Forelimb muscle (tissue), 1 donor: ENCODE measurements at places on chromosomes 16 and 17.

GRCh38 chr16:8620535-8620934 is 963 bp upstream of the METTL22 start:
- DNase-seq: no peak

GRCh38 chr16:10226141-10226986 is 44.1 kb upstream of the GRIN2A start:
- DNase-seq: no peak

DNA sequence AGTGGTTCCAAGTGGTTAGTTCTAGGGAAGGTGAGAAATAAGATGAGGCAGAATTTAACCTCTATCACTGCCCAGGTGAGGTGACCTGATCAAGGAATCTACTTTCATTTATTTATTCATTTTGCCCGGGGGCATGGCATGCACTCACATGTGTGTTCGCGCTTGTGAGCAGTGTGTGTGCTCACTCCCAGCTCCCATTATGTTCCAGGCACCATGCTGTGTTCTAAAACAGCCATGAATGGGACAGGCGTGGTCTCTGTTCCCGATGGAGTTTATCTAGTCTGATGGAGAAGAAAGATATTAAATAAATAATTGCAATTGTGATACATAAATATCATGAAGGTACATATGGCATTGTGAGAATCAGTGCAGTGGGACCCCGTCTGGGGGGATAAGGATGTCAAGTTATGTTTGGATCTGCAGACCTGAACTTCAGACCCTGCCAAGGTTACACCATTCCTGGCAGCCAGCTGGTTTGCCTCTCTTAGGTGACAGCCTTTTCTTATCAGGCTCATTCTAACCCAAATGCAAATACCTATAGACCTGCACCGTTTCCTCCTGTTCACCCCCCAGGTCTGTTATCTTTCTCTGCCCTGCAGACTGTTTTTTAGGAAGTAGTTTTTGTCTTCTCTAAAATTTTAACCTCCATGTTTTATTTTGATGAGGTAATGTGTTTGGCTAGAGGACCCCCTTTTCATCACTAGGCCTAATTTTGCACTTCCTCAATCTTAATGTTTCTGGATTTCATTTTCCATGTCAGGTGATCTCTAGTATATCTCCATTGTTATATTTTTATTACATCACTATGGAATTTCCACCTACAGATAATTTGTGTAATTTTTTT is 11.8 kb downstream of the CYB5B start:
- DNase-seq: no peak

- DNase-seq: no peak
Observed at GRCh38 chr16:84532855-84533486, 28.5 kb upstream of the MEAK7 start.

DNA sequence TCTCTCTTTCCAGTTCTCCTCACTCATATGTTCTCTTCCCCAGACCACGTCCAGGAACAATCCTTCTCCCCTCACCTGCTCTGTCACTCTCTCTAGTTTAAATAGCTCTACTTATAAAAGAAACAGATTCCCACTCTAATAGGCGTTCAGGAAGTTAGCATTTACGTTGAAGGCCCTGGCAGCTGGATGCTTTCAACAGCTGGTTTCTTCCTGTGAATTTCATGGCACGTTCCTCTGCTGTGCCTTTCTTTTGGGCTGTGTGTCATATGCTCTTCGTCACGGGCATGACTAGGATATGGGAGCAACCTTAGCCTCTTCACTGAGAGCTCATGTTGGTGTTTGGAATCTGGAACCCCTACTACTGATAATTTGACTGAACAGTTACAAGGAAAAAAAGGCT is 73.2 kb downstream of the ZNF18 start:
- DNase-seq: no peak
